ENCODE measurements at places on chromosomes 6 and 20. TPM values are rescaled to one million over a fixed set of nuclear protein-coding genes. Genes with fewer than 3 reads are reported as not detected.

Gene TBC1D7
- 21.1 TPM for total RNA-seq

Gene ADGRF5
- total RNA-seq = 2.0 TPM

Gene PRR18
- total RNA-seq = not detected

Gene BFSP1
- total RNA-seq = 2.9 TPM

Gene SMPD2
- 10.7 TPM for total RNA-seq

Gene DNMT3B
- 4.0 TPM for total RNA-seq

Gene MUC22
- total RNA-seq = not detected

GRCh38 chr6:23262864-23263263, 693.5 kb downstream of the HDGFL1 start:
- no peak for DNase-seq

DNA sequence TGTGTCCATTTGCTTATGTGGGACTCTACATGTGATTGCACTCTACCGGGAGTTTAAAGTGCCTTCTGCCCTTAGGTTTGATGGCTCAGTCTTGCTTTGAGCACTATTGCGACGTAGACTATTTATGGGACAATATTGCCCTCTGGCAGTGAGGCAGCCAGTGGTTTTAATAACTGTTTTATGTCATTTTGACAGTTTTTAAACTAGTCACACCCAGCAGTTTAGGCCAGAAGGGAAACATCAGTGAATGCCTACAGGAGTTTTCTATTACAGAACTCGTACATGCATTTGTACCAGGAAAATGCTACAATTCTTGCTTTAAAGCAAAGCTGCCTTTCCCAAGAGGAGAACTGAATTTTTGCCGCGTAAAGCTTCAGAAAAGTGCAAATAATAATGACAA, 813.7 kb downstream of the KIF16B start:
- no peak for DNase-seq

DNA sequence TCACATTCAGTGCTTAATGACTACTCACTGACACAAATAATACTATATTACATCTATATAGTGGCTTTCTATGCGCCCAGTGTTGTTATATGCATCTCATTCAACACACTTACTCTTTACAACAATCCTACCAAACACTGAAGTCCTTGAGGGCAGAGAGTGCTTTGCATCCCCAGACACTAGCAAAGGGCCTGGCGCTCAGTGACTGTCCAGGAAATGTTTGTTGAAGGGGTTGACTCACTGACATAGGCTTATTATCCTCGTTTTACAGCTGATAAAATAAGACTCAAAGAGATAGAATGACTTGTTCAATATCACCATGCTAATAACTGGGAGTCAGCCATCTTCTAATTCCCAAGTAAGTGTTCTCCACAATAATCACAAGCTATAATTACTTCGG, 163.3 kb downstream of the ARHGAP18 start:
- DNase-seq = no peak

DNA sequence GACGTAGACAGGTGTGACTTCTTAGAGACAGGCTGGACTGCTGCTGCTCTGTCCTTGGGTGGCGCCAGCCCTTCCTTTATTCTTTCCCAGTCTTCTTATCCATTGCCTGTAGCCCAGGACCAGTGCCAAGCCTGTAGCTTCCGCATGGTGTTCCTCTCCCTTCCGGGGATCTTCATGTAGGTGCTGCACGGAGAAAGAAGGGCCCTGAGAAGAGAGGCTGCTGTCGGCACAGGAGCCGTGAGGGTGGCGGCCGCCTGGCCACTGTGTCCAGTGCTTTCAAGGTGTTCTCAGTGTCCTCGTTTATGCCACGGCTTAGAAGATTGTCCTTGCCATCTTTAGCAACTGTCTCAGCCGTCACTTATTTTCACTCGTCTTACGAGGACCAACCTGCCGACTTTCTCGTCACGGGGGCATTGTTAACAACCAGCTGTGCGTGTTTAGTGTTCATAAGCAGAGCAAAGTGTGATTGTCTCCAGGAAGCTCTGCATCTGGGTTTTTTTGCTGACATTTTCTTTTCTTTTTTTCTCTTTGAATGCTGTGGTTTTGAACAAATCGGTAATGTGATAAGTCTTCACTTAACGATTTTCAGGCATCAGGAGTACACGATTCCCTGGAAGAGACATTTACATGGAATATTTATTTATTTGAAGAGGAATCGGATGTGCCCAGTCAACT, 61.2 kb downstream of the PPP1R14C start:
- DNase-seq = no peak

- no peak for DNase-seq
Observed at GRCh38 chr6:143545976-143546547, 34.5 kb upstream of the FUCA2 start.

DNA sequence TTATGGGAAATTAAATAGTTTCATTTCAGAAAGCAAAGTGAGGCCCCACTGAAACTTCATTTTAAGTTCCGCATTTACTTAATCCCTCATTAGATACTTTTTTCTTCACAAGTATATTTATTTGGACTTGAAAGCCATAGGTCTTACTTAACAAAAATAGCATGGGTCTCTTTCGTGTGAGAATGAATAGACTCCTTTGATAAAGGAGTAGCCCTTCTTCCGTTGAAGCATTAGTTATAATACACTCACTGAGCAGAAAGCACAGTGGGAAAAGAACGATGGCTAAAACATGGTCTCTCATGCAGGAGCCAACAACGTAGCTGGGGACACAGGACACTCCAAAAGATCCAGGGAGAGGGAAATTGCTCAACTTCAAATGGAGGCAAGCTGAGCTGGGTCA, 130.4 kb downstream of the SLC23A2 start:
- DNase-seq = no peak

DNA sequence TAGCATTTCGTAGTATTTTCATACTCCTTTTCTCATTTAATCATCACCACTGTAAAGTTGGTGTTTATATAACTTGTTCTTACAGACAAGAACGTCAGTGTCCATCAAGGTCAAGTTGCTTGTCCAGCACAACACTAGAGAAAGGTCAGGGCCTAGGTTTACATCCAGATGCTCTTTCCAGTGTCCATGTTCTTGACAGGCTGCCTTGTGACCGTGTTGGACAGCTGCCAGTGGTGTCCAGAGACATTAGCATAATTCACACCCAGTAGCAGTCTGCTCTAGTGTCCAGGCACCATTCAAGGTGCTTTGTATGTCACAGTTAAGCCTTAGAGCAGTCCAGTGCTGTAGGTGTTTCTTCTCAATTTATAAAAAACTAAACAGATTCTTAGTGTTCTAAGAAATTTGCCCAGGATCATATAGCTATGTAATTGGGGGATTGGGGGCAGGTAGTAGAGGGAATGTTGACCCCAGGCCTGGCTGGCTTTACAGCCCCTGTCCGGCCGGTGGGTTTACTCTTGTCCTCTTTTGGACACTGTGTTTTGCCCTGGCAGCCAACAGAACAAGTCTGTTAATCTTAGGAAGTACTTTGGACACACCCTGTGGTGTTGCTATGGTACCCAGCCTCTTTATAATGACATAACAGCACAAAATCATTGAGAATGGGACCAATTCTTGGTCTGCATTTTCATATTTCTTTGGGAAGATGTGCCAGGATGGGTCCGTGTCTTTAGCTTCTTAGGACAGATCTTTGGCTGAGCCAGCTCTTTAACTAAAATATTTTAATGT, 8.0 kb downstream of the STK35 start:
- DNase-seq = no peak

DNA sequence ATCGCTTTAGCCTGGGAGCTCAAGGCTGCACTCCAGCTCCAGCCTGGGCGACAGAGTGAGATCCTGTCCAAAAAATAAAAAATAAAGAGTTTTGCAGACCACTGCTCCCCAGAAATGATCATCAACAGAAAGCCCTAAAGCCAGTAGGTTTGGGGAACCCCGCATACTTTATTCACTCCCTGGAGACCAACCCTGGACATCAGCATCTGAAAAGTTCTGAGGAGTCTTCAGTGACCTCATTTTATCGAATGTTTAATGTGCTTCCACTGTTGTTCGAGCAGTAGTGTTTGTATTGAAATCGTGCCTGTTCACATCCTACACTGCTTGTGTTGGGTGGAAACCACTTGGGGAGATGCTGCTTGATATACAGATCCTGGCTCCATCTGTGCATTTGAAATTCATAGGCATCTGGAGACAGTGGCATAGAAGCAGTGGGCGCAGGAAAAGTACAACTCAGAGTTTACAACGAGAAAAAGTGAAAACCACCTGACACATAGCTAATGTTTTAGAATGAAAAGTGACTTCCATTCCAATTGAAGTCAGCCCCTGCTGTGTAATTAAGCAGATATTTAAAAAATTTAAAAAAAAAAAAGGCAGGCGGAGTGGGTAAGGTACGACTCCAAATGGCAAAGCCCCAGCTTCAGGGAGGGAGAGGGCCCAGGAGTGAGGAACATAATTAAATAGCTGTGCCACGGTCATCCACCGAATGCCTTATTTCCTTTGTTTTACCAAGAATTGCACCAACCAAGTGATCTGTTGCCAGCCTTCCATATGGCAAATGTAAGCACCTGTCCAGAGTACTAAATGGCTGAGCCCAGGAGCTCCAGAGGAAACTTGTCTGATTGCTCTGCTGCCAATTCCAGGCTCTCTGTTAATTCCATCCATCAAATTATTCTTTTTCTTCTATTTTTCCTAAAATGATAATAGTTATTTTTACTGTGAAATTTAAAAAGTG, 100.4 kb upstream of the NAA20 start:
- DNase-seq = no peak

DNA sequence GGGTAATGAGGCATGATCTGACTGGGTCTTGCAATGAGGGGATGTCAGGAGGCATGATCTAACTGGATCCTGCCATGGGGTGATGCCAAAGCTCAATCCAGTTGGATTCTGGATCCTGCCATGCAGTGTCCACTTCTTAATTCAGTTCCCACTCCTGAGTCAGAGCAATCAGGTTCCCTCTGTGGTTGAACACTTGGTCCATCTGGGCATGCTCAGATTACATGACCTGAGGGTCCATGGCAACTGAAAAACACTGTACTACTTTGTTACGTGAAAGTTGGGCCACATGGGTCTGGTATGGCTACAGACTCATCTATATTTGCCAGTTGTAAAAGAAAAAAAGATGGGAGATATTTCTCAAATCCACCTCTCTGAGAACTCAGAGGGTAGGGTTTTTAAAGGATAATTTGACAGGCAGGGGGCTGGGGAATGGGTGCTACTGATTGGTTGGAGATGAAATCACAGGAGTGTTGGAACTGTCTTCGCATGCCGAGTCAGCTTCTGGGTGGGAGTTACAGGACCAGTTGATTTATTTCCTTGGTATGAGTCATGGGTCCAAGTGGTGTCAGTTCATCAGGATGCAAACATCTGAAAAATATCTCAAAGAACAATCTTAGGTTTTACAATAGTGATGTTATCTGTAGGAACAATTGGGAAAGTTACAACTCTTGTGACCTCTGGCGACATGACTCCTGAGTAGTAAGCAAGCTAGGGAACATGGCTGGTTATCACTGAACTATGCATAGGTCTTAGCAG, 21.6 kb downstream of the C6orf163 start:
- DNase-seq = no peak

GRCh38 chr6:96787846-96788580, 49.3 kb downstream of the GPR63 start:
- DNase-seq = no peak

GRCh38 chr6:36610041-36610955, 16.1 kb downstream of the SRSF3 start:
- DNase-seq = no peak

GRCh38 chr20:62940875-62941274, 2.9 kb downstream of the GID8 start:
- no peak for DNase-seq

- no peak for DNase-seq
Observed at GRCh38 chr6:124694139-124694705, 268.0 kb upstream of the RNF217 start.

DNA sequence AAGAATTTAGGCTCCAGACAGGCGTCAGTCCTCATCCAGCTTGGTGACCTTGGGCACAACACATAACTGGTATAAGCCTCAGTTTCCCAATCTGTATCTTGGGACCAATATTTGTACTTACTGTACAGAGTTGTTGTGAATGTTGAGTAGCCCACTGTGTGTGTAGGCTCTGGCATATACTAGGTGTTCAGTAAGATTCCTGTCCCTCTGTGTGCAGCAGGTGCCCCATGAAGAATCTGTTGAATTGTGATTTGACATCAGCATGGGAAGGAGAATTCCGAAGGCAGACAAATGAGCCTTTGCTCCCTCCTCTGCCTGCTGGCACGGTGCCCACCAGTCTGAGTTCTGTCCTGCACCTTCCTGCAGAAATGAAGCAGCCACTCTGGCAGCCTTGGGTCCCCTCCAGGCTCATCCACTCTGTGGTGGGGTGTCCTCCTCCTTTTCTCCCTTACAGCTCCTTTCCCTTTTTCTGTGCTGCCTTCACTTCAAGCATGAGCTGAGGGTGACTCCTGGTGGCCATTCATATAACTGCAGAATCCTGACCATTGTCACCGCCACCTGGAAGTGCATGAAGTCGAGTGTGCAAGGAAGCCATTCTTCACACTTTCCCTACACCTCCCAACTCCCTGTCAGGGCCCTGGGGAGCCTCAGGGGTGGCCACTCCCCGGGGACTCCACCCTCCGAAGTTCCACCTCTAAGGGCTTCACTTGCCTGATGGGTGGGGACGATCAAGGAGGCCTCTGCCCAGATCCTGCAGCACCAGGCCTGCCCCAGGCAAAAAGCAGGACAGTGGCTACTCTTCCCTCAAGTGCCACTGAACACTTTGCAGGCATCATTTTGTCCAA, 48.2 kb downstream of the MRPL14 start:
- no peak for DNase-seq

- no peak for DNase-seq
Observed at GRCh38 chr6:160112628-160113299, 8.9 kb upstream of the SLC22A1 start.

DNA sequence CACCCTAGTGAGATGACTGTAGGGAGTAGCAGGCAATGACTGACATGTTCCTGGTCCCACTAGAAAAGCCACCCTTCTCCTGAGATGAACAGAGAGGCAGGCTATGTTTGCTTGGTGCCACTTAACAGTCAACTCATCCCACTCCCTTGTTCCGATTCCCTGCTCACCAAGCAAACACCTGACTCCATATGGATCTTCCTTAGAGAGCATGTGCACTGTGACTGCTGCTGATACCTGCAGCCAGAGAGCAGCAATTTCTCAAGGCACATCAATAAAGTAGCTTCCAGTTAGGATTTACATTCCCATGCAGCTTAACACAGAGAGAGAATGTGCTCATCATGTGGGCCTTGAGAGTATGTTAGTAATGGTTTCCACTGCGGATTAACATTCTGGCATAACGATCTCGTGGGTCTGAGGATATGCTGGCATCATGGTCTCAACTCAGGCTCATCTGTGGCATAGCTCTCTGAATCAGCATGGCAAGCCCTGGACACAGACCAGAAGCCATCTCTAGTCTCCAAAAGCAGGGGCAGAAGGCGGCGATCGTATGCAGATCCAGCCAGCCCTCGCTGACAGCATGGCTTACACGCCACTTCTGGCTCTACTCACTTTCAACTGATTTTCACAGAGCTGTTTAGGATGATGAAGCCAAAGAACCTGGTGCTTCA, 43.9 kb downstream of the ATXN1 start:
- DNase-seq = no peak

DNA sequence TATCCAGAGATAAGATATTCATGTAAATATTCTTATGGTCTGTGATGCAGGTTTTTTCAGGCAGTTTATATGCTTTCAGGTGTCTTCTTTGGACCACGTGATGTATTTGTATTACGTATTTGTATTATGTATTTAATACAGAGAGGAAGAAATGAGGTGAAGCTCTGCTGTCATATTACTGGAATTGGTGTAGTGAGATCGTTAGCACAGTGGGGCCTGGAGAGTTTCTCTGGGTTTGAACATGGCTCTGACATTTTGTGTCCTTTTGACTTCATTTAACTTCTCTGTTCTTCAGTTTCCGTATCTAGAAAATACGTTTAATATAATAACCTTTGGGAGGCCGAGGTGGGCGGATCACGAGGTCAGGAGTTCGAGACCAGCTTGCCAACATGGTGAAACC, 1.6 kb upstream of the PRIM2 start:
- DNase-seq = no peak
